ENCODE measurements at places on chromosomes 4 and X.

GRCh38 chr4:139619644-139620043 lies 46.0 kb upstream of the MGST2 start:
- no peak for DNase-seq

- no peak for DNase-seq
Measured at GRCh38 chrX:78327370-78328086, at the start of gene CYSLTR1. Gene CYSLTR1, minus strand, starts transcription at chrX:78327611. Its CDS starts 53,865 bp downstream, at chrX:78273746.

GRCh38 chr4:87031920-87032319 lies 97.1 kb downstream of the AFF1 start:
- DNase-seq: no peak

DNA sequence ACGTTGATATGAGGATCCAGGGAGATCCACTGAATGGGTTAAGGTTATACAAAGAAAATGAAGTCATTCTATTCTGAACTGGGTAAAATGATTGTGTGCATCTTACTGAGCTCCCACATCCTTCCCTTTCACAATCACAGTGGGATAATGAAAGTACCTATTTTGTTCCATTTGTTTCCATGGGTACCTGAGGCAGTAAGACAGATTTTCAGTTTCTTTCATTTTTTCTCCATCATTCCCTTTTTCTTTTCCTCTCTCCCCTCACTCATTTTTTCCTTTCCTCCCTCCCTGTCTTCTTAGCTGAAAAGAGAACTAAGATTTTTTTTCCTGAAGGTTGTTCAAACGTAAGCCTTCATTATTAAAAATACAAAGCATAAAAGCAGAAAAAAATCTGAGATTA lies 4.6 kb downstream of the GRIA2 start:
- DNase-seq: no peak

Data from T-helper 2 cell treated with Interferon-gamma antibody and Interleukin-4, amounts not matched to agents 5 μg/mL and 100 μg/mL, for 36 hours (primary cell).